ENCODE measurements at places on chromosomes 16 and 17.
A peak's percentile ranks its signal among the peaks of the same experiment; 100 is the strongest.

DNA sequence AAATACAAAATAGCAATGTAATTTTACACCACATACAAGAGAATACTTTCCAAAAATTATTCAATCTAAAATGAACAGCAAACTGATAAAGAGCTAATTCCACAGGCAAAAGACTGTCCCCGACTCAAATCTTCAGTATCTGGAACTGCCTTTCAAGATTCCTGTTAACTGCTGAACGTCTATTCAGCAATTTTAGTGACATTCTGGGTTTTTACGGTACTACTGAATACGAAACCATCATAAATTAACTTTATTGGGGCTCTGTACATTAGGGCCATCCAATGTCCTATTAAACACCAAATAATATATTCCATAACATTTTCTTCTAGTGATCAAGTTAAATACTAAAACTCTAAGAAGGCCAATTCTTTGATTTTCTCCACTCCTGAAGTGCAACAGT is 1.6 kb downstream of the FBXL20 start:
- DNase-seq, result no peak

- no peak for DNase-seq
These were observed 386.6 kb downstream of the SEC14L1 start for GRCh38 chr17:77527409-77527808.

DNA sequence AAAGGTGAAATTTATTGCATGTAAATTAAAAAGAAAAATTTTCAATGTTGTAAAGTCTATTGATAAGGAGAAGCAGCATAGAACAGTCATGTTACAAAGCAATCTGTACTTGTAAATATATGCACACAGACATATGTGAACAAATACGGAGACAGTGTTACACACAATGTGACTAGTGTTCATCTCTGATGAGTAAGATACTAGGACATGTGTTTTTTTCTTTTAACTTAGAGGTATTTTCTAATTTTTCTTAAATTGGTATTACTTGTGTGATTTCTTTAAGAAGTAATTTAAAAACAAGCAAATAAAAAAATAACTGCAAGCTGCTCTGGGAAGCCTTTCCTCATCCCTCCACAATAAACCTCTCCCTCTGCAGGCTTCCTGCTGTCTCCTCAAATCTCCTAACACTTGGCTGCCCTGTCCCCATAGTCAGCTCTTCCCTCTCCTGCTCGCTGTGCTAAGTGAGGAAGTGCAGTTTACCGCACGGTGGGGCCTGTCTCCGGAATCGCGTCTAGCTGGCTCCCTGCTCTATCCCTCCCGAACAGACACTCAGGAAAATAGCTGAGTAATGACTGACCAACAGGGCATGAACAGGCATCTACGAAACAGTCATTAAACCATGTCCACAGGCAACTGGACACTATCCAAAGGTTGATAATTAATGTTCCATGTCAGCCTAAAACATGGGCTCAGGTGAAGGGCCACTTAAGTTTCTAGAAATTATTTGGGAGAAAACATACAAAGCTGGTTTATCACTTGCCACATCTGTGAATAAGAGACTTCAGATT is 35.9 kb downstream of the CMTM4 start:
- DNase-seq, result peak; percentile 91

- DNase-seq, result no peak
These were observed 18.5 kb upstream of the CDH15 start for GRCh38 chr16:89152831-89153700.

DNA sequence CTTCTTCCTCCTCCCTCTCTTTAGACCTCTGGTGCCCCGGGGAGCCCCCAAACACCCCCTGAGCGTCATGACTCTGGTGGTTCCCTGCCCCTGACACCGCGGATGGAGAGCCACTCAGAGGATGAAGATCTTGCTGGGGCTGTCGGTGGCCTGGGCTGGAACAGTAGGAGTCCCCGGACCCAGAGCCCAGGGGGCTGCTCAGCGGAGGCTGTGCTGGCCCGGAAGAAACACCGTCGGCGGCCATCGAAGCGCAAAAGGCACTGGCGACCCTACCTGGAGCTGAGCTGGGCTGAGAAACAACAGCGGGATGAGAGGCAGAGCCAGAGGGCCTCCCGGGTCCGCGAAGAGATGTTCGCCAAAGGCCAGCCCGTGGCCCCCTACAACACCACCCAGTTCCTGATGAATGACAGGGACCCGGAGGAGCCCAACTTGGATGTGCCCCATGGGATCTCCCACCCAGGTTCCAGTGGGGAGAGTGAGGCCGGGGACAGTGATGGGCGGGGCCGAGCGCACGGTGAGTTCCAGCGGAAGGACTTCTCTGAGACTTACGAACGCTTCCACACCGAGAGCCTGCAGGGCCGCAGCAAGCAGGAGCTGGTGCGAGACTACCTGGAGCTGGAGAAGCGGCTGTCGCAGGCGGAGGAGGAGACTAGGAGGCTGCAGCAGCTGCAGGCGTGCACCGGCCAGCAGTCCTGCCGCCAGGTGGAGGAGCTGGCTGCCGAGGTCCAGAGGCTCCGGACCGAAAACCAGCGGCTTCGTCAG is 7.5 kb downstream of the HEXIM2 start:
- no peak for DNase-seq

DNA sequence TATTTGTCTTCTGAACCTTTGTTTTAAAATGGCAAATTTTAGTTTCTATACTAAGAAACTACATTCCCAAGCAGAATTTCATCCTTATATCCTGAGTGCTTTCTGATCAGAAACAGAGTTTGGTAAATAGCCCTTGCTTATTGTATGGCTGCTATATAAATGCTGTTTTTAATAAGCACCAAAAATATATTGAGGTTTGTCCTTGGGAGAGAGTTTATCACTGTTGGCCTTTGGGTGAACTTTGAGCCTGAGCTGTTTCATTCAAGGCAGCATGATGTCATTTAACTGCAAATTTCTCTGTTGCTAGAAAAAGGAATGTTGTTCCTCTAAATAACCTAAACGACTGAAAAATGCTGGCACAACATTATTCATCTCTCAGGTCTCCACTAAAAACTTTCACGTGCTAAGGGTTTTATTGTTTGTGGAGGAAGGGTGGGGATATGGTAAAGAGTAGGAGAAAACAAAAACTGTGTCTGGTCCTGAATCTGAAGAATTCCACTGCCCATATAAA is 334.3 kb upstream of the TBX2 start:
- DNase-seq, result peak; percentile 24

GRCh38 chr16:7843261-7843660 is 510.6 kb downstream of the RBFOX1 start:
- no peak for DNase-seq

GRCh38 chr17:67244431-67245072 is 444 bp downstream of the HELZ start:
- DNase-seq, result no peak

- no peak for DNase-seq
These were observed 49.0 kb upstream of the ENPP7 start for GRCh38 chr17:79681628-79682261.

- DNase-seq, result no peak
These were observed 19.3 kb downstream of the CDH1 start for GRCh38 chr16:68756239-68756915.

GRCh38 chr16:86952769-86953168 is 364.4 kb downstream of the C16orf95 start:
- no peak for DNase-seq

- no peak for DNase-seq
These were observed 386.2 kb downstream of the SNX29 start for GRCh38 chr16:12362482-12363458.

GRCh38 chr16:89123001-89123830 is 29.6 kb downstream of the ACSF3 start:
- no peak for DNase-seq

- DNase-seq, result peak; percentile 9
These were observed 15.4 kb downstream of the TBX4 start for GRCh38 chr17:61467416-61468262.

- DNase-seq, result no peak
These were observed 30.1 kb upstream of the NF1 start for GRCh38 chr17:31064707-31065106.

DNA sequence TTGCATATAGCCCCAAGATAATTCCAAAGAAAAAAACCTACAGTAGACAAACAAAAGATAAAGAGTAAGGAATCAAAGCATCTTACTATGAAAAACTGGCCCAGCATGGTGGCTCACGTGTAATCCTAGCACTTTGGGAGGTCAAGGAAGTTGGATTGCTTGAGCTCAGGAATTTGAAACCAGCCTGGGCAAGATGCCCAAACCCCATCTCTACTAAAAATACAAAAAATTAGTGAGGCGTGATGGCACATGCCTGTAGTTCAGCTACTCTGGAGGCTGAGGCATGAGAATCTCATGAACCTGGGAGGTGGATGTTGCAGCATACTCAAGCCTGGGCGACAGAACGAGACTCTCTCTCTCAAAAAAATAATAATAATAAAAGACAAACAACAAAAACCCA is 764.7 kb upstream of the KIF2B start:
- DNase-seq, result no peak

- DNase-seq, result no peak
These were observed 95.4 kb upstream of the TOB1 start for GRCh38 chr17:50961282-50962220.

GRCh38 chr17:60311936-60312335 is 80.0 kb downstream of the USP32 start:
- no peak for DNase-seq

DNA sequence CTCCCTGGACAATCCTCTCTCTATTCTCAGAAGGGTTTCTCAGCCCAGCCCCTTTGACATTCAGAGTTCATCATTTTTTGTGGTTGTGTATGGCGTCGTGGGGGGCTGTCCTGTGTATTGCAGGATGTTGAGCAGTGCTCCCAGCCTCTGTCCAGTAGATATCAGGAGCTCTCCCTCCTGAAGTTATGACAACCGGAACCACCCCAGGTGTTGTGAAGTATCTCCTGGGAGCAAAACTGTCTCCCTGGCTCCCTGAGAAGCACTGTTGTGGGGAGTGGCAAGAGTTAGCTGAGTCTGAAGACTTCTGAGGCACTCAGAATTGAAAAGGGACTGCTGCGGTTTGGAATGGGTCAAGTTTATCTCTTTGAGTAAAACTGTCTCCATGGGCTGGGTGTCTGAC is 55.9 kb upstream of the MGAT5B start:
- no peak for DNase-seq

- no peak for DNase-seq
These were observed 500.0 kb upstream of the SALL1 start for GRCh38 chr16:51651061-51651466.

- no peak for DNase-seq
These were observed 7.3 kb downstream of the FASN start for GRCh38 chr17:82090549-82091263.

GRCh38 chr17:76506408-76507345 is 5.5 kb upstream of the RHBDF2 start:
- peak; percentile 49 for DNase-seq

DNA sequence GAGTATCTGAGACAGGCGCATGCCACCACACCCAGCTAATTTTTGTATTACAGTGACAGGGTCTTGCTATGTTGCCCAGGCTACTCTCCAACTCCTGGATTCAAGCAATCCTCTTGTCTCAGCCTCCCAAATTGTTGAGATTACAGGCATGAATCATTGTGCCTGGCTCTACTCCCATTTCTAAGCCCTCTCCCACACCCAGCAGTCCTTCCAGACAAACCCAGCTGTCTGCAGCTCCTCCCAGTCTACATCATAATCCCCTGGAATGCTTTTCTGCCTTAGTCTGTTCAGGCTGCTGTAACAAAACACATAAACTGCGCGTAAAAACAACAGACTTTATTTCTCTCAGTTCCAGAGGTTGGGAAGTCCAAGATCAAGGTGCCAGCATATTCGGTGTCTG is 144.5 kb downstream of the GRIN2A start:
- peak; percentile 4 for DNase-seq

GRCh38 chr17:6683081-6683684 is 30.0 kb downstream of the SLC13A5 start:
- no peak for DNase-seq

DNA sequence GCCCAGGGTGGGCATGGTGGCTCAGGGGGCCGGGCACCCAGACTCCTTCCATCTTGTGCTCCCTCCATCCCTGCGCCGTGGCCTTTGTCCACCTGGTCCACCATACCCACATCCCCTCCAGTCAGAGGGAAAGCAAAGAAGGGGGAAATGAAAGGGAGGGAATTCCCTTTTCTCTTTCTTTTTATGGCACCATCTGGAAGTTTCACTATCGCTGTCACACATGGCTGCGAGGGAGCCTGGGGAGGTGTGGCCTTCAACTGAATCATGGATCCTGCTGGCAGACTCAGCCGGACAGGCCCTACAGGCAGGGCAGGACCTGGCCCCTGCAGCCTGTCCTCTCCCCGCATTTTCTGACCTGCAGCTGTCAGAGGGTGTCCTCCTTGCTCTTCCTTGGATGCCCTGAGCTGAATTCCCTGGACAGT is 6.2 kb downstream of the SLC12A3 start:
- peak; percentile 67 for DNase-seq

DNA sequence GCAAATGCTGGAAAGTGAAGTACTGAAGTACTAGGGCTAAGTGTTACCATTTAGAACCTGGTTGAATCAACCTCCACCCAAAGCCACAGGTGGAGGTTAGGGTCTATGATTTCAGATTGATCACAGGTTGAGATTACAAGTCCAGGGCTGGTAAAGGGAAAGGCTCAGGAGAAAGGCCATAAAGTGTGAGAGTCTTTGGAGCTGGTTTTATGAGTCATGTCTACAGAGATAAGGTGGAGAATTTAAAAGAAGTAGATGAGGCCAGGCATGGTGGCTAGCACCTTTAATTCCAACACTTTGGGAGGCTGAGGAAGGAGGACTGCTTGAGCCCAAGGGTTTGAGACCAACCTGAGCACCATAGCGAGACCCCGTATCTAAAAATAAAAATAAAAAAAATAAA is 221.7 kb upstream of the CDH11 start:
- no peak for DNase-seq

GRCh38 chr16:84836234-84836647 is 16.5 kb downstream of the CRISPLD2 start:
- peak; percentile 100 for DNase-seq

DNA sequence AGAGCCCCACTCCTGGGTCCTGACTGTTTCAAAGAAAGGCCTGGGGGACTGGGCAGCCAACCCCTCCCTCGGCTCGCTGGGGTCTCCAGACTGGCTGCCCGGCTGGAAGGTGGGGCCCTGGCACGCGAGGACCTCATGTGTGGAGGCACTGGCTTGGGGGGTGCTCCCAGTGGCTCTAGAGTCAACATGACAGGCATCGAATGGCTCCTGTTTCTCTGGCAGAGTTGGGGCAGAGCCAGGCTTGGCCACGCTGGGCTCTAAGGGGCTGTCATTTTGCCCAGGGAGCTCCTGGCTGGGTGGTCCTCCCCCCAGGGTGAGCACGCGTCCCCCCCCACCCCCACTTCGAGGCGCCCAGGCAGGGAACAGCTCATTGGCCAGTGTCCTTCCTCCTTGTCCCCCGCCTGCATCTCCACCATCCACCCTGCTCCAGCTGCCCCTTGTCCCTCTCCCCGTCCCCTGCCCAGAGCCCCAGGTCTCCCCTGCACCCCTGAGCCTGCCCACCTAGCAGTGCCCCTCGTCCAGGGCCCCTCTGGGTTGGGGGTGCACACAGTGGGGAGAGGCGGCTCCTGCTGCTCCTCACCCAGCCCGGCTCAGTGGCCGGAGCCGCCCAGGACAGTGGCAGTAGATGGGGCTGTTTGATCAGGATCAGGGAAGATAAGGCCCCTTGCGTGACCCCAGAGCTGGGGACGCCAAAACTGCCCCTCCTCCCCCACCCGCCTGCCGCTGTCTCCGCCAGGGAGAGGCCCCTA is 2.7 kb downstream of the GCGR start:
- DNase-seq, result no peak

- peak; percentile 40 for DNase-seq
These were observed 4.8 kb downstream of the SCGB1C2 start for GRCh38 chr17:142102-142661.

- DNase-seq, result no peak
These were observed at the start of gene GJD3 for GRCh38 chr17:40364121-40364861. Gene GJD3 (minus strand): TSS chr17:40364737. CDS start chr17:40363815, 922 bp downstream.

GRCh38 chr16:3012828-3013420 is at the start of gene CLDN9:
Gene CLDN9 (plus strand): TSS chr16:3012923. CDS start chr16:3013363, 440 bp downstream.
- DNase-seq, result no peak

Measured in HFFc6 (cell line).